T-helper 17 cell (primary cell): ENCODE measurements at places on chromosomes 2 and 18. TPM values are rescaled to one million over a fixed set of nuclear protein-coding genes. Genes with fewer than 3 reads are reported as not detected.
A peak's percentile ranks its signal among the peaks of the same experiment; 100 is the strongest.

GRCh38 chr2:174606336-174606735 lies 8.7 kb upstream of the WIPF1 start:
- H3K27me3 ChIP-seq: no peaks in the 10 kb centered on the region
- no peak for DNase-seq
- H3K4me1 ChIP-seq: peaks cover 65% of the 10 kb centered on the region

DNA sequence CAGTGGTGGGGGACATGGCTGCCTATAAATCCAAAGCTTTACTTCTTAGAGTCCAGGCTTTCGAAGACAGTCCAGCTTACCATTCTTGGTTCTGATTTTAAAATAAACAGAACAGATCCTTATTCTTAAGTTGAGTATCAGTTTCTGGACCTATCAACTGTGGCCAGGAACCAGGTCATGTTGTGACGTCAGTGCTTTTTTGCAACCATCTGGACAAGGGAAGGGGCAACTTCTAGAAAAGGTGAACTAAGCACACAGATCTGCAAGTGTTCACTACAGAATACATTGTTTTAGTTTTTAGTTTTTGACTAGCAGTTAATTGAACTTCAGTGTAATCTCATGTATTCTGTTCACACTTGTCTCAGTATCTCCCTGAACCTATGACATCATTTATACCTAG lies 326.0 kb upstream of the MGAT5 start:
- DNase-seq: no peak
- peaks cover 31% of the 10 kb centered on the region for H3K27me3 ChIP-seq
- H3K27ac ChIP-seq: no peak overlapping the region
- no peaks in the 10 kb centered on the region for H3K4me1 ChIP-seq
- H3K36me3 ChIP-seq: no peaks in the 10 kb centered on the region

DNA sequence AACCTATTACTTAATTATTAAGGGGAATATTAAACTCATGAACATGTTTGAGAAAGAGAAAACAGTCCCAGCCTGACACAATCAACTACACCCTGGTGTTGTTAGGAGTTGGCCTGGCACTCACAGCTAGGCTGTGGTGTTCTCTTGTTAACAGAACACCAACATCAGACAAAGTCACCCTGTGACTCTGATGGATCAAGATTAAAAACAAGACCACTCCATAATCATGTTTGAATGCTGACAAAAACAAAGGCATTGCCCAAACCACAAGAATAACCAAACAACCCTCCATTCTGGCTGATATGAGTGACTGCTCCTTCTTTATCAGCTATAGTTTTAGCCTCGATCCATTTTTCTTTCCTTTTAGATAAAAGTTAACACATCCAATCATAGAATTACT lies 3.0 kb downstream of the BOLL start:
- H3K4me1 ChIP-seq: peaks cover 5% of the 10 kb centered on the region
- peaks cover 4% of the 10 kb centered on the region for H3K36me3 ChIP-seq
- peaks cover 12% of the 10 kb centered on the region for H3K27me3 ChIP-seq
- DNase-seq: no peak

The ANO7 gene
- total RNA-seq: 0.20 TPM

GRCh38 chr18:28458751-28459150 lies 281.8 kb upstream of the CDH2 start:
- no peak overlapping the region for H3K4me3 ChIP-seq
- DNase-seq: no peak
- H3K4me1 ChIP-seq: no peaks in the 10 kb centered on the region

The COLEC12 gene
- not detected for total RNA-seq

DNA sequence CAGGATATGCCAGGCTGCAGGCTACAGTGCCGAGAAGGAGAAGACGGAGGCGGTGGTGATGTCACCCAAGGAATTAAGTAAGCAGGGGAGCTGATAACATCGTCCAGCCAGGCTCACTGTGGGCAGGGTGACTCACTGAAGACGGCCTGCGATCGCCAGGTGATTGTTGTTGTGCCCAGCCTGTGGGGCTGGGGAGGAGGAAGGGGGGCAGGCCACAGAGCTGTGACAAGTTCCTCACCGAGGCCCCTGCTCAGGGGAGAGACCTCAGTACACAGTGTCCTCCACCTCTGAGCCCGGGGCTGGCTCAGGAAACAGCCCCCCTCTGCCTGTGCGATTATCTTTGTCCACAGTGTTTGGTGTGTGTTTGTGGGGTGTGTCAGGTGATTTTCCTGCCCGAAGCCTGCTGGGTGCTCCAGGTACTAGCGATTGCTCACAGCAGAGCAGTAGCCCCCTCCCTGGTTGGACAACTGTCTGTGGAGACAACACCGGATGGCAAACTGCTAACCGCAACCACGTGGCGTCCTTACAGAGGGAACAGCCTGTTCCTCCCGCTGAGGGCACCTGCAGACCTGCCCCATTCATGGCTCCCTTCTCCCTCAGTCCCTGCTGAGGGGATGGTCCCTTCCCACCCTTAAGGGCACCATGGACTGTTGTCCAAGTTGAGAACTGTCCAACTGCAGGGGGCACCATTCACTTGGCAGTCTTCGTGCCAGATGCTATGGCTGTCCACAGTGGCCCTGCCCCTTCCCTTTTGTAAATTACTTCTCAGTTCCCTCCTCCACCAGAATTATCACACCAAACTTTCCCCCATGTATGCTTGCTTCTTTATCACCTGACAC lies 95.1 kb downstream of the ZFP36L2 start:
- no peaks in the 10 kb centered on the region for H3K36me3 ChIP-seq
- peaks cover 73% of the 10 kb centered on the region for H3K4me1 ChIP-seq
- peak; percentile 56 for DNase-seq
- H3K27me3 ChIP-seq: no peaks in the 10 kb centered on the region
- H3K27ac ChIP-seq: peak overlapping the region; percentile 99

The GKN1 gene
- total RNA-seq: not detected

GRCh38 chr2:187138265-187138664 lies 289.3 kb upstream of the ZSWIM2 start:
- no peaks in the 10 kb centered on the region for H3K4me1 ChIP-seq
- no peak for DNase-seq
- H3K27me3 ChIP-seq: no peaks in the 10 kb centered on the region
- H3K4me3 ChIP-seq: no peak overlapping the region

The PROC gene
- total RNA-seq: not detected

- H3K27me3 ChIP-seq: peaks cover 29% of the 10 kb centered on the region
- no peaks in the 10 kb centered on the region for H3K36me3 ChIP-seq
- H3K4me3 ChIP-seq: peak overlapping the region; percentile 25
- peaks cover 4% of the 10 kb centered on the region for H3K4me1 ChIP-seq
These were observed 26.0 kb upstream of the SP3 start for GRCh38 chr2:173990970-173991819.

The KLHL14 gene
- total RNA-seq: 0.77 TPM

The SPR gene
- 1.1 TPM for total RNA-seq

DNA sequence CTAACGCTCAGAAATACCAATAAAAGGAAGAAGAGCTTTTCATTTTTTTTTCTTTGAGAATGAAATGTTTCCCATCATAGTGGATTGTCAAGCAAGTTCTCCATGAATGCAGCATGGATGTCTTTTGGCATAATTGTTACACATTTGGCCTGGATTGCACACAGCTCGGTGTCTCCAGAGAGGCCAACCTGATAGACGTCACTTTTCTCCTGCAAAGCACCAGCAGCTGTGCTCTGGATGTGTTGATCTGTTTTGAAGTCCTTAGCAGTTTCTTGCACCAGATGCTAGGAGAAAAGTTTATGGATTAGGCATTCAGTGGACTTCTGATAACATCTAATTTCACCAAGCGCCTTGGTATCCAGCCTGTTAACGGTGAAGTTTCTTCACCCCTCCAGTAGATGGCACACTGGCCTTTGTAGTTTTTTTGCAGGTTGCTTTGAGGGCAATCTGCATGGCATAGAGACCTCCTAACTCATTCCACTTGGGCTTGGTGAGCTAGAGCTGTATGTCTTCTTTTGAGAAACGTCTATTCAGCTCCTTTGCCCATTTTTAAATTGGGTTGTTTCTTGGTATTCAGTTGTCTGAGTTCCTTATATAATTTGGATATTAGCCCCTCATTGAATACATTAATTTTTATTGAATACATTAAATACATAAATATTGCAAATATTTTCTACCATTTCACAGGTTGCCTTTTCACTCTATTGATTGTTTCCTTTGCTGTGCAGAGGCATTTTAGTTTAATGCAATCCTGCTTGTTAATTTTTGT lies 59.7 kb downstream of the PTH2R start:
- H3K36me3 ChIP-seq: no peaks in the 10 kb centered on the region
- peaks cover 22% of the 10 kb centered on the region for H3K27me3 ChIP-seq
- H3K27ac ChIP-seq: no peak overlapping the region
- H3K4me3 ChIP-seq: no peak overlapping the region
- H3K4me1 ChIP-seq: no peaks in the 10 kb centered on the region
- no peak for DNase-seq

DNA sequence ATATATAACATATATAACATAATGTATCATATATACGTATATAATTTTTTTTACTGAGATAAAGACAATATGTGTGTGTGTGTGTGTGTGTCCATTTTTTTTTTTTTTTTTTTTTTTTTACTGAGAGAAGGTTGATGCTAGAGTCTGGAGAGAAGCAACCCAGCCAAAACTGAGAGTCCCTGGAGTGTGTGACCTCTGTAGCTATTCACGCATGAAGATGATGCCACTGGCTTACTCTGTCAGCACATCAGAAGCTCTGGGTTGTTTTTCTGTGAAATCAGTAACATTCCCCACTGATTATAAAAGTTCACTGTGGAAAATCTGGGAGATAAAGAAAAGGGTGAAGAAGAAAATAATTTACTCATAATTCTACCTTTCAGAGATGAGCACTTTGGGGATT lies 27.2 kb downstream of the CCDC195 start:
- DNase-seq: no peak
- H3K27me3 ChIP-seq: peaks cover 12% of the 10 kb centered on the region
- no peak overlapping the region for H3K27ac ChIP-seq
- no peak overlapping the region for H3K4me3 ChIP-seq
- no peaks in the 10 kb centered on the region for H3K36me3 ChIP-seq

The MAPRE3 gene
- total RNA-seq: 5.8 TPM

DNA sequence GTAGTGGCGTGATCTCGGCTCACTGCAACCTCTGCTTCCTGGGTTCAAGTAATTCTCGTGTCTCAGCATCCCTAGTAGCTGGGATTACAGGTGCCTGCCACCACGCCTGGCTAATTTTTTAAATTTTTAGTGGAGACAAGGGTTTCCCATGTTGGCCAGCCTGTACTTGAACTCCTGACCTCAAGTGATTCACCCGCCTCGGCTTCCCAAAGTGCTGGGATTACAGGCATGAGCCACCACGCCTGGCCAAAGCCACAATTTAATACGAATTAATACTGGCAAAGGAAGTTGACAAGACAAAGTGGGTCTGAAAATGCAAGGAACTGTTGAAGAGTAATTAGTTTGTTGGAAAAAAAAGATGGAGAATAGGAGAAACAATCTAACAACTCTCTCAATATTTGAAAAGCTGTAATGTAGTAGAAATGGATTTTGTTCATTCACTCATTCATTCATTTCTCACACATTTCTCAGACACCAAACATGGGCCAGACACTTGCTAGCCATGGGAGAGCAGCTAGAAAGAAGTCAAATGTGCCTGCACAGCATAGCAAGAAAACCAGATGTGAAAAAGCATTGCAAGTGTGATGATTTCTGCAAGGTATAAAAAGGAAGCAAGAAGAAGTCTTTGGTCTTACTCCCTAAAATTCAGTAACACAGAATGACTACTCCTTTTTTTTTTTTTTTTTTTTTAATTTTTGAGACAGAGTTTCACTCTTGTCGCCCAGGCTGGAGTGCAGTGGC lies 39.4 kb upstream of the ATL2 start:
- H3K27me3 ChIP-seq: peaks cover 25% of the 10 kb centered on the region
- no peaks in the 10 kb centered on the region for H3K36me3 ChIP-seq
- no peak overlapping the region for H3K4me3 ChIP-seq
- DNase-seq: no peak
- no peak overlapping the region for H3K27ac ChIP-seq
- no peaks in the 10 kb centered on the region for H3K4me1 ChIP-seq

The PDCD1 gene
- 10.4 TPM for total RNA-seq
